Glutamatergic neuron (in vitro differentiated cells): ENCODE measurements at places on chromosomes 6 and 20. TPM values are rescaled to one million over a fixed set of nuclear protein-coding genes. Genes with fewer than 3 reads are reported as not detected.

The CPXM1 gene
- 28.1 TPM for total RNA-seq

The CCN6 gene
- total RNA-seq, result not detected

The OR11A1 gene
- not detected for total RNA-seq

The LZTS3 gene
- total RNA-seq, result 56.8 TPM

The RIPPLY2 gene
- total RNA-seq, result 4.9 TPM

The SLC35D3 gene
- total RNA-seq, result not detected

The FERMT1 gene
- total RNA-seq, result 0.29 TPM

The GGTLC1 gene
- not detected for total RNA-seq

The OR2H2 gene
- total RNA-seq, result not detected

The CCM2L gene
- total RNA-seq, result 6.3 TPM

The NTSR1 gene
- total RNA-seq, result 4.0 TPM

The RAB44 gene
- not detected for total RNA-seq

The VSX1 gene
- not detected for total RNA-seq

The RCAN2 gene
- 21.6 TPM for total RNA-seq

The KLC4 gene
- total RNA-seq, result 62.3 TPM

The TTK gene
- 6.3 TPM for total RNA-seq

The NOX3 gene
- not detected for total RNA-seq

The CST1 gene
- not detected for total RNA-seq

The PAK5 gene
- 6.8 TPM for total RNA-seq

The TUBB1 gene
- total RNA-seq, result not detected
